ENCODE measurements at places on chromosomes 2 and 18.

DNA sequence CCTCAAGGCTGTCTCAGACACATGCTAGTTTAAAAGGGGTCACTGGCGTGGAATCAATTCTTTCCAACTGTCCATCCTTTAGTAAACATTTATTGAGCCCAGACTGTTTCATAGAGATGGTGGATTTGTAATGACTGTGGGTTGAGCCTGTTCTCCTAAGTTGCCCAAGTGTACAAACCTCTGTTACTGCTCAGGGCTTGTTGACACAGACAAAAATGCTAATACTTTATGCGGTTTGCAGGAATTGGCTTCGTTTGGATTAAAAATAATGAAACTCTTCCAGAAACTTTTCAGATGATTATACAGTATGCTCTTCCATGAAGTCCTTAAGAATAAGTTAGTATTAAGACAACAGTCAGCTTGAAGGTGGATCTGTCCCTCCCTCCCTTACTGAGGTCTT, 83.6 kb upstream of the MGAT5 start:
- no peak for DNase-seq

DNA sequence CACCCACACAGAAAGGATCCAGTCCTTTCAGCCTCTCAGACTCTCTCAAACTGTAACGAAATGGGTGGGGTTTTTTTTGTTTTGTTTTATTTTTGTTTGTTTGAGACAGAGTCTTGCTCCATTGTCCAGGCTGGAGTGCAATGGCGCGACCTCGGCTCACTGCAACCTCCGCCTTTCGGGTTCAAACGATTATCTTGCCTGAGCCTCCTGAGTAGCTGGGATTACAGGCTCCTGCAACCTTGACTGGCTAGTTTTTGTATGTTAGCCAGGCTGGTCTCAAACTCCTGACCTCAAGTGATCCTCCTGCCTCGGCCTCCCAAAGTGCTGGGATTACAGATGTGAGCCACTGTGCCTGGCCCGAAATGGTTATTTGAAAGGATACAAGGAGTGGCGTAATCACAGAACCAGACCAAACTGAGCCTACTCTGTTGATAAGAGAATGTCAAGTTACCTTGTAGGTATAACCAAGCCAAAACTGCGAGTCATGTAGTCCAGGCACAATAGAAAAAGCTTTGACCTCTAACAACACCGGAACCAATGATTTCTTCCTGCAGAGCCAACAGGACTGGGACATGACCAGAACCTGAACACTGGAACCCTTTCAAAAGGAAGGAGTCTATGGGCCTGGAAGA, 72.5 kb downstream of the NCAPH start:
- DNase-seq, result no peak

- DNase-seq, result no peak
Measured at GRCh38 chr2:119409506-119409905, 22.1 kb upstream of the TMEM37 start.

- no peak for DNase-seq
Measured at GRCh38 chr2:157256626-157257025, 879 bp upstream of the GALNT5 start.

DNA sequence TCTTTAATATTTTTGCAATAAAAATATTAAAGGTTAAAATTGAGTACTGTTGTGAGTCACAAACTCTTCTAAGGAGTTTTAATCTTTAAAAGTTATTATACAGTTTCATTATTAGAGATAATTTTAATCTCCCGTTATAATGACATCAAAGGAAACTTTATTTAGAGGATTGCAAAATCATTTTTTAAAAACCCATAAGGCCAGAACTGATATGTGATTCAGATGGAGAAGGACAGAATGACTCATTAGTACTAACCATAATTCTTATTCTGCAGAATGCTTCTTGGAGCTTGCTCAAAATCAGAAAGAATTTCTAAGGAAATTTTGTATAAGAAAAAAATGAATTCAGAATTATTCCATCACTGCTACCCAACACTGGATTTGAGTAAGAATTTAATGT, 12.5 kb upstream of the HNRNPLL start:
- DNase-seq, result no peak

DNA sequence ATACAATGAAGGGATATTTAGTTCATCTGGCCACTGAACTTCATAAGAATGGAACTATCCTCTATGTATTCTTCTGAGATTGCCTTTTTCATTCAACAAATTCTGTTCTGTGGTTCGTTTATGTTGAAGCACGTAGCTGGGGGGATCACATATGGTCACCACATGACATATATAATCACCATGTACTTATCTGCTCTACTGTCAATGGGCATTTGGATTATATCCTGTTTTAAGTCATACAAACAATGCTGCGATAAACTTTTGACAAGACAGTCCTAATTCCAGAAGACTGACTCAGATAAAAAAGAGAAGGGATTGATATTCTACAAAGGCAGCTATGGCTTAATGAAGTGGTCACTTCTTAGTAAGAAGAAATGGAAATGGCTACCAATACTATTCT, 116.0 kb upstream of the CCDC195 start:
- no peak for DNase-seq

DNA sequence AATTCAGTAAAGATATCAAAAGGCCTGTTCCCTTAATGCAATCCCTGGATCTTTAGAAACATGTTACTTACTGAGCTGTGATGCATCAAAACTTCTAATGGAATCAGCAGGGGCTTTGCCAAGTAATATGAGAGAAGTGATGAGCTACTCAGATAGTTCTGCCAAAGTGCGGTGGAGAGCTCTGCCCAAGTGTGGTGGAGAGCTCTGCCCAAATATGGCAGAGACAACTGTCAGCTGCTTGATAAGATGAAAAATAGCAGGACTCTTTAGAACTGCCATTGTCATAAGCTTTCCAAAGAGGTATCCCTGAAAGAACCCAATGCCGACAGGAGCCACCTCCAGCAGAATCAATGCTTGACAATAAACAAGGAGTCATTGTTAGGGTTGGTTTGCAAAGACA, 167.9 kb upstream of the SLC39A10 start:
- no peak for DNase-seq

DNA sequence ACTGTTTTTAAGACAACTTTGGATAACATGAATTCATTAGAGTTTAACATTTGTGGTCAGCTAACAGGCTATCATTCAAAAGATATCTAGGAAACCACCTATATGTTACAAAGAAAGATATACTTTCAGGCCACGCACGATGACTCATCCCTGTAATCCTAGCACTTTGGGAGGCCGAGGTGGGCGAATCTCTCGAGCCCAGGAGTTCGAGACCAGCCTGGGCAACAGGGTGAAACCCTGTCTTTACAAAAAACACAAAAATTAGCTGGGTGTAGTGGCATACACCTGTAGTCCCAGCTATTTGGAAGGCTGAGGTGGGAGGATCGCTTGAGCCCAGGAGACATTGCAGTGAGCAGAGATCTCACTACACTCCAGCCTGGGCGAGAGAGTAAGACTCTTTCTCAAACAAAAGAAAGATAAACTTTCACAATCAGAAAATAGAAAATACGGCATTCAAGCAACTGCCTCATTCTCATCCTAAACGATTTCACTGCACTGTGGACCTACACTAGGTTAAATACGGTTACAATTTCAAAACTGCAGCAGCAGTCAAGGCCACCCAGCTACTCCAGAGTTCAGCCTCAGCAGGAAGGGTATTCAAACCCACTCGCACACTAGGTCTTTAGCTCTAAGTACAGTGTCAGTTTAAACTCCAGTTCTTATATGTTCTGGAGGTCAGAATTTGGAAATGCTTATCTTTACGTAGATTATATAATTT, 250.0 kb upstream of the SLC39A10 start:
- DNase-seq, result no peak

DNA sequence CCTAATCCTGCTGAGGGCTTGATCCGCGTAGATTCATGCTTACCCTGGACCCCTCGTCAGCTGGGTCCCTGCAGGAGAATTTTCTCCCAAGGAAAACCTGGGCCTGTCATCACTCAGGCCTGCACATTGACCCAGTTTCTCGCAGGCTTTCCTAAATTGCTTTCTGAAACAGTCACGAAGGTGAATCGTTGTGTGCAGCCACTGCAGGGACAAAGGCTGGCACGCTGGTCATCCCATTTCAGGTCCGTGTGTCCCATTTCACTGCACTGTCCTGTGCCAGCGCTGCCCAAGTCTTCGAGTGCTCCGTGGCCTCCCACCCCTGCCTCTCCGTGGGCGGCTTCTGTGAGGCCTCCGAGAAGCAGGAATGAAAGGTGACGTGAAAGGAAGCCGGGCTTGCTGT, 62.8 kb upstream of the YWHAQ start:
- no peak for DNase-seq

GRCh38 chr2:74186038-74186437, 7.4 kb upstream of the MOB1A start:
- no peak for DNase-seq

GRCh38 chr2:128777196-128778035, 458.7 kb upstream of the HS6ST1 start:
- DNase-seq, result no peak

- no peak for DNase-seq
Measured at GRCh38 chr18:63063171-63063570, 256.4 kb downstream of the BCL2 start.

GRCh38 chr2:236117861-236118269, 50.3 kb downstream of the GBX2 start:
- DNase-seq, result no peak

- no peak for DNase-seq
Measured at GRCh38 chr2:191961556-191961955, 114.7 kb upstream of the CAVIN2 start.

DNA sequence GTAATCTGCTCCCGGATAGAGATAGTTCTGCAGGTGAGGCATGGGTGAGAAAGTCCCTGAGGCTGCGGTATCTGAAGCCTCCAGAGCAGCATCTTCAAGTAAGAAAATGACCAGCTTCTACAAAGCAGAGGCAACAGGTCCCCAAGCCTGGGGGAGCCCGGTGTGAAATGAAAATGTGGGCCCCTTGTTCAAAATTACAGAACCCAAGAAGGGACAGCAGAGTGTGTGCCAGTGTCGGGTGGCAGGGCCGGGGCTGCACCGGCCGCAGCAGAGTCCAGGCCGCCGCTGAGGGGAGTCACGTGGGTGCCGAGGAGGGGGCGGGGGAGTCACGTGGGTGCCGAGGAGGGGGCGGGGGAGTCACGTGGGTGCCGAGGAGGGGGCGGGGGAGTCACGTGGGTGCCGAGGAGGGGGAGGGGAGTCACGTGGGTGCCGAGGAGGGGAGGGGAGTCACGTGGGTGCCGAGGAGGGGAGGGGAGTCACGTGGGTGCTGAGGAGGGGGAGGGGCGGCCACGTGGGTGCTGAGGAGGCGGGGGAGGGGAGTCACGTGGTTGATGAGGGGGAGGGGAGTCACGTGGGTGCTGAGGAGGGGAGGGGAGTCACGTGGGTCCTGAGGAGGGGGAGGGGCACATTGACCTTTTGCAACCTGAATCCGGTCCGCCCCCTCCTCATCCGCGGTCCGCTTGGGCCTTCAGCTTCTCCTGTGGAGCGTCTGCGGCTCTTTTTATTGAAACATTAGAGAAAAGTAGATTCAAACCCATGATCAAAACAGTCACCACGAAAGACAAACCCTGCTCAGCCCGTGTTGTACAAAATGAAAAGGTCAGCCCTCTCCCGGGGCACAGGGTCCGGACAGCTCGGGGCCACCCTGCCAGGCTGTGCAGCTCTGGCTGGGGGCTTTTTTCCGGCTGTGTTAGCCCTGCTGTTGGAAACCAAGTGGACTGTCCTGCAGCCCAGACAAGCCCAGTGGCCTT, 10.4 kb downstream of the COLEC11 start:
- DNase-seq, result no peak

- no peak for DNase-seq
Measured at GRCh38 chr2:145558617-145559350, 1038.9 kb upstream of the ZEB2 start.

Data from stimulated activated CD8-positive, alpha-beta memory T cell treated with anti-CD3 and anti-CD28 coated beads, Interleukin-7, amount 100 ng/mL, for 1 hour (primary cell).